Common myeloid progenitor, CD34-positive (primary cell): ENCODE measurements at places on chromosomes 4 and X.

GRCh38 chr4:114495471-114495928, 103.1 kb upstream of the UGT8 start:
- H3K36me3 ChIP-seq: no peaks in the 10 kb centered on the region
- H3K4me1 ChIP-seq: no peaks in the 10 kb centered on the region
- no peak overlapping the region for H3K27ac ChIP-seq
- no peak overlapping the region for H3K4me3 ChIP-seq

DNA sequence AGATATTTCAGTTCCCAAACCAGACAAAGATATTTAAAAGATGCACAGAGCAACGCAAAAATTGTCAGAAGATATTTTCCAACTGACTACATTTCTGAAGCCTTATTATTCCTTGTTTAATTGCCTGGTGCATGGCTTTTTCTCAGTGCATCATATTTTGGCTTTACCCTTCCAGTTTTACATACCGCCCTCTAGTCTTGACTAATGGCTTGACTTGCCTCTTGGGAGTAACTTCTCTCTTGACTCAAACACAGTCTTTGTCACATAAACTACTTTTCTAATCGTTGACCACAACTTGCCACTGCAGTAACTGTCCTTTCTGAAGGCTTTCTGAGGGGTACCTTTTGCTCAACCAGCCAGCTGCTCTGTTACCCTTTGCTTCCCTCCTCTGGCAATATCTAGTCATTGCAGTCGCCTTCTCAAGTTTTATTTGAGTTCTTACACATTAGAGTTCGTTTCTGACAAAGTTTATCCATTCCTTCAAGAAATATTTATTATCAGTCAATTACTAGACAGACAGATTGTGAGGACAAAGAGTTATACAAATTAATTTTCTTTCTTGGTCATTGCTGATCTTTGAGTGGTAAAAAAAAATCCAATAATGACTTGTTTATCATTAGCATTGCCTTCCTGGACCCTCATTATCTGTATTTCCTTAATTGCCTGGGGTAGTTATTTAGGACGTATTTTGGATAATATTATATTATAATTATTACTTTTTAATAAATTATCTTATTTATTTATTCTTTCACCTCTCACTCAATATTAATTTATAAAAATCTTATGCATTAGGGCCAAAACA, 506.9 kb upstream of the PCDH10 start:
- H3K36me3 ChIP-seq: no peaks in the 10 kb centered on the region
- H3K4me1 ChIP-seq: no peaks in the 10 kb centered on the region
- DNase-seq: peak; percentile 40
- H3K27me3 ChIP-seq: no peaks in the 10 kb centered on the region

DNA sequence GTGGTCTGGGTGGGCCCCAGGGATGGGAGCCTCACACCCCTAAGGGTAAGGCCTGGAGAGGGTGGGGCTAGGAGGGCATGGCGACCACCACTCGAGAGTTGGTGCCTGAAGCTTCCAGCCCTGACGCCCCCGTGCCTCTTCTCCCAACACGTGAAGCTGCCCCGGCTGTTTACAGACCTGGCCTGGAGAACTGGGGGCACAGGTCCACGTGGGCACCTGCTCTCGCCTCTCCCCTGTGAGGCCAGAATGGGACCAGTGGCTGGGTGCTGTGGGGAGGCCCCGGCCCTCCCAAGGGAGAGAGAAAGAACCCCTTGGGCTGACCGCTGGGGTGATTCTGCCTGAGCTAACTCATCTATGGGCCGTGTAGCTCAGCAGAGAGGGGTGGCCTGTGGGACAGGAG, 15.5 kb downstream of the NAT8L start:
- DNase-seq: no peak
- H3K4me1 ChIP-seq: no peaks in the 10 kb centered on the region
- H3K27me3 ChIP-seq: no peaks in the 10 kb centered on the region
- H3K36me3 ChIP-seq: no peaks in the 10 kb centered on the region

DNA sequence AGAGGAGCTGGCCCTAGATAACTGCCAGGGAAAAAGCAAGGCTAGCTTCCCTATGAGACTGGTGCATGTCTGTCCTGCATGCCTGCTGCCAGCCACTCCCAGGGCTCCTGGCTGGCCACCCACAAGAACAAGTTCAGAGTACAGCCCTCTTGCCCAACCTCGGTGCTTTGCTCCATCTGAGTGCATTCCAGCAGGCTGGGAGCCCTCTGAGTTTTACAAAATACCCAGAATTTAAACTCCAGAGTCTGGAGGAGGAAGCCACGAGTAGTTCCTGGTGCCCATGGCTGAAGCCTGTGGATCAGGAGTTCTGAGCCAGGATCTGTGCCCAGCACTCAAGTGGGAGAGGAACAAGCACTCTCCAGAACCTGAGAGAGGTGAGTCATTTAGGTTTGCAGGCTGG, 111.6 kb downstream of the MAGEE2 start:
- no peaks in the 10 kb centered on the region for H3K4me1 ChIP-seq
- DNase-seq: no peak
- no peak overlapping the region for H3K4me3 ChIP-seq
- no peak overlapping the region for H3K27ac ChIP-seq

DNA sequence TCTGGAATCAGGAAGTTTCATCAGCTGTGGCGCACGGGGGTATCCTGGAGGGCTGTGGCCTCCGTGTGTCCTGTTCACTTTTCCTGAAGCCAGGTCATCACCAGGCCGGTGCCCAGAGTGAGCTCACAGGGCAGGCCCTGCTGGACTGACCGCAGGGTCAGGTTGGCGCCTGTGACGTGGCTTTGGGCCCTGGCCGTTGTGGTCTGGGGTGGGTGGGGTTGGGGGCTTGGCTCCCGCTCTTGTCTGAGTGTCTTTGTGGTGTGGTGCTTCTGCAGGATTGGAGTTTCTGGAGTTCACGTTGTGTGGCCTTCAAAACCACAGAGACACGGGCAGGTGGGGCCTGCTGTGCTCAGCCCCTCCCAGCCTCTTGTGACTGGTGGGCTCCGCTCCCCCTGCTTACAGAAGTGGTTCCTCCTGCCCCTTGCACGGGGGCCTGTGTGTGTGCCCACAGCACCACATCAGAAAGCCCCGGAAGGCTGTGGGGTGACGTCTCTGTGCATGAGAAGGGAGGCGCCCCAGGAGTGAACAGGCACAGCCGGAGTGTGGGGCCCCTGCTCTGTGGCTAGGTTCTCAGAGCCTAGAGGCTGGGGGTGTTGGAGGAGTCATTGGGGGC, 9.5 kb downstream of the RGS12 start:
- no peaks in the 10 kb centered on the region for H3K36me3 ChIP-seq
- no peak overlapping the region for H3K27ac ChIP-seq
- no peak for DNase-seq
- no peaks in the 10 kb centered on the region for H3K27me3 ChIP-seq

DNA sequence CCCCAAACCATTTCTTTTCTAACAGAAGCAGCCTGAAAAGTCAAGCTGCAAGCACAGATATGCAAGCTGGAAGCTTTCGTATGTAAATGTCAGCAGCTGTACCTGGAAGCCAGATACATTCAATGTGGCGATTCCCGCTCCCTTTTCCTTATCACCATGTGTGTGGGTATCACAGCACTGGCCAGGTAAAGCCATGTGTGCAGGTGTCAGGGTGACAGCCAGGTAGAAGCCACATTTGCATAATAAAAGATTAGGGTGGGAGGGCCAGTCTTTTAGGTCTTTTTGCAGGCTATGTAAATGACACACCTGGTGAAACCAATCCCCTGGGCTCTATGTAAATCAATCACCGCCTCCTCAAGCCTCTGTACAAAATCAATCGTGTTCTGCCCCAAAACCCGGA, 50.1 kb downstream of the RXFP1 start:
- no peaks in the 10 kb centered on the region for H3K4me1 ChIP-seq
- no peaks in the 10 kb centered on the region for H3K27me3 ChIP-seq
- no peak overlapping the region for H3K27ac ChIP-seq
- no peak for DNase-seq

- H3K27ac ChIP-seq: no peak overlapping the region
- H3K4me1 ChIP-seq: peaks cover 3% of the 10 kb centered on the region
- H3K4me3 ChIP-seq: no peak overlapping the region
- DNase-seq: no peak
- H3K36me3 ChIP-seq: no peaks in the 10 kb centered on the region
Observed at GRCh38 chr4:8340781-8341241, 71.3 kb downstream of the HTRA3 start.

GRCh38 chr4:109978704-109979454, 66.2 kb downstream of the EGF start:
- H3K36me3 ChIP-seq: no peaks in the 10 kb centered on the region
- peak; percentile 21 for DNase-seq
- peaks cover 8% of the 10 kb centered on the region for H3K4me1 ChIP-seq
- no peak overlapping the region for H3K27ac ChIP-seq
- H3K4me3 ChIP-seq: no peak overlapping the region
- no peaks in the 10 kb centered on the region for H3K27me3 ChIP-seq

- H3K27me3 ChIP-seq: no peaks in the 10 kb centered on the region
- peak; percentile 23 for DNase-seq
- no peaks in the 10 kb centered on the region for H3K36me3 ChIP-seq
- H3K4me1 ChIP-seq: peaks cover 4% of the 10 kb centered on the region
- H3K27ac ChIP-seq: no peak overlapping the region
Observed at GRCh38 chr4:27066591-27066990, 205.9 kb downstream of the STIM2 start.

GRCh38 chr4:153151535-153152455, 52.4 kb upstream of the TRIM2 start:
- H3K27me3 ChIP-seq: no peaks in the 10 kb centered on the region
- H3K4me1 ChIP-seq: peaks cover 36% of the 10 kb centered on the region
- H3K4me3 ChIP-seq: peak overlapping the region; percentile 77
- no peak overlapping the region for H3K27ac ChIP-seq
- peak; percentile 88 for DNase-seq

GRCh38 chr4:9762823-9763475, 18.5 kb upstream of the DRD5 start:
- no peaks in the 10 kb centered on the region for H3K4me1 ChIP-seq
- peak; percentile 86 for DNase-seq
- H3K4me3 ChIP-seq: no peak overlapping the region
- no peak overlapping the region for H3K27ac ChIP-seq
- H3K36me3 ChIP-seq: no peaks in the 10 kb centered on the region

DNA sequence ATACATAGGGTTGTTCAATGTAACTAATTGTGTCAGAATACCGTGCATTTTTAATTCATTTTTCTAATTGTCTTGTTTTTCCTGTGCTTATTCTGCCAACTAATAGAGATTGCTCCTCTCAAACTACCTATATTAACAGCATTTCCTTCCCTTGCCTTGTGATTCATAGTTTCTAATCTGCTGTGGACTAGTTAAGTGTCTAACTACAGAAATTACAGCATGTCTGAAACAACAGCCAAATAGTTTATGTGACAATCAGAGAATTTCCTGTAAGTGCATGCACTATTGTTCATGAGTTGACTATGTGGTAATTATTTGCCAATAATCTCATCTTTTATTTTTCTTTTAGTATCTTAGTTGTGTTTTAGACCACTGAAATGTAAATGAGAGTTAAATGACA, 4.1 kb upstream of the SEC24B start:
- H3K4me1 ChIP-seq: peaks cover 12% of the 10 kb centered on the region
- no peaks in the 10 kb centered on the region for H3K27me3 ChIP-seq
- H3K4me3 ChIP-seq: no peak overlapping the region
- H3K27ac ChIP-seq: no peak overlapping the region

DNA sequence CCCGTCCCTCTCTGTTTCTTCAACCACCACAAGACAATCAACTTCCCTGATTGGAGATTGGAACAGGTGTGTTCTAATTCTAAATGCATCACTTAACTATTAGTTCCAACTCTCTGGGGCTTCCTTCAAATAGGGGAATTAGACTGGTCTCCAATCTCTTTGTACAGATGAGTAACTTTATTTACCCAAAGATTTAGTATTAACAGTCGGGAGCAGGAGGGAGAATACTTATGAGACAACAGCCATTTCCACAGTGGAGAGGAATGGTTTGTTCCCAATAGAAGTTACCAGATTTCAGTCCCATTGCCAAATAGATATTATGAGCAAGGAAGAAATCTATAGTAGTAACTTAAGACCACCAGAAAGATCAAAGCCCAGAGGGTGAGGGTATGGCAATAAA, 46.2 kb downstream of the CASK start:
- H3K36me3 ChIP-seq: no peaks in the 10 kb centered on the region
- H3K4me1 ChIP-seq: no peaks in the 10 kb centered on the region

- H3K4me3 ChIP-seq: no peak overlapping the region
- no peaks in the 10 kb centered on the region for H3K4me1 ChIP-seq
- H3K27ac ChIP-seq: no peak overlapping the region
- H3K36me3 ChIP-seq: peaks cover 11% of the 10 kb centered on the region
- no peaks in the 10 kb centered on the region for H3K27me3 ChIP-seq
- no peak for DNase-seq
Observed at GRCh38 chrX:139758809-139759208, 50.8 kb upstream of the MCF2 start.

DNA sequence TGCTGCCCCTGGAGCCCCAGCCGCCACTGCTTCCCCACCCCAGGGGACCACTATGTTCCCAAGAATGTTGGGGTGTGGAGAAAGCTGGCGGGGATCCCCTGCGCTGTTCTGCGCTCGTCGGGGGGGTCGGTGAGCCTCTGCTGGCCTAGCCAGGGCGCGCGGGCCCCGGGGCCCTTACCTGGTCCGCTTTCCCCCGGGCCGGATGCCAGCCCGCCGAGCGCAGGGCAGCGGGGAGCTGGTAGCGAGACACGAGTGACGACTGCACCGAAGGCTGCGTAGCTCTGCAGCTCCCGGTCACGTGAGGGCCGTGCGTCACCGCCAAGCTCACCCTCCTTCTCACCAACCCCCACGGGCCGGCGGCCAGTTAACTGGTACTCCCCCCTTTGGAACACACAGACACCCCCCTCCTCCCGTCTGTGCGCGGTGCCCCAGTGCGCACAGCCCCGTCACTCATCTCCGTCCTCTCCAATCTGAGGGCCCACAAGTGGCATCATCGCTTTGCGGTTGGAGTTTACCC, at the start of gene BEX1:
BEX1 (minus strand) TSS at position 254 of the 517 bp plus-strand sequence. CDS start 897 bp downstream, outside the sequence.
- peak; percentile 91 for DNase-seq
- H3K27ac ChIP-seq: no peak within 1 kb of the TSS
- H3K4me3 ChIP-seq: peak within 1 kb of the TSS; percentile 48

DNA sequence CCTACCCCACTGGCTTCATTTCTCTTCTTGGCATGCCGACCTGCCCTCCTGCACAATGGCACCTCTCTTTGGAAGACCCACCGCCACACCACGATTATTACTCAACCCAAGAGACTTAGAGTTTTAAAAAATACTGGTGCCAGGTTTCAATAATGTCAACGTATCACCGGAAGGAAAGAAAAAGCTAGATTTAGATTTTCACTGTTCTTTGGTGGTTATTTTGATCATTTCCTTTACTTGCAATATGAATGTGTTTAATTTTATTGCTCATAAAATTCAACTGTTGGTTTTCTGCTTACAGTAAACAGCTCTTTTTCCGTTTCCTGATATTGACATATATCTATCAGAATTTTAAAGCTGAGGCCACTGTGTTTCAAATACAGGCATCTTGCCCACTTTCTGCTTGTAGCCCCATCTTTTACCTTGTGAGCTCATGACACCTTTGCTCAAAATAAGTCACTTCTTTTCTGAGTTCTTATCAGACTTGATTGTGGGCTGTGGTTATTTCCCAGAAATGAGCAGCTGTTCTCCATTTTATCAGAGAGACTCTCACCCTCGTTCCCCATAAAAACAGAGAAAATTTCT, 439.1 kb downstream of the INPP4B start:
- no peak overlapping the region for H3K4me3 ChIP-seq
- no peak overlapping the region for H3K27ac ChIP-seq
- no peaks in the 10 kb centered on the region for H3K27me3 ChIP-seq
- H3K36me3 ChIP-seq: no peaks in the 10 kb centered on the region
